Activated CD4-positive, alpha-beta memory T cell treated with anti-CD3 and anti-CD28 coated beads, Interleukin-2, amount 10 ng/mL, durations not matched to agents 7 days and 5 days (primary cell): ENCODE measurements at places on chromosomes 1 and 21. TPM values are rescaled to one million over a fixed set of nuclear protein-coding genes. Genes with fewer than 3 reads are reported as not detected.

- DNase-seq = no peak
Measured at GRCh38 chr1:221392453-221392852, 349.4 kb downstream of the DUSP10 start.

- no peak for DNase-seq
Measured at GRCh38 chr1:174314433-174314832, 133.3 kb upstream of the GPR52 start.

DNA sequence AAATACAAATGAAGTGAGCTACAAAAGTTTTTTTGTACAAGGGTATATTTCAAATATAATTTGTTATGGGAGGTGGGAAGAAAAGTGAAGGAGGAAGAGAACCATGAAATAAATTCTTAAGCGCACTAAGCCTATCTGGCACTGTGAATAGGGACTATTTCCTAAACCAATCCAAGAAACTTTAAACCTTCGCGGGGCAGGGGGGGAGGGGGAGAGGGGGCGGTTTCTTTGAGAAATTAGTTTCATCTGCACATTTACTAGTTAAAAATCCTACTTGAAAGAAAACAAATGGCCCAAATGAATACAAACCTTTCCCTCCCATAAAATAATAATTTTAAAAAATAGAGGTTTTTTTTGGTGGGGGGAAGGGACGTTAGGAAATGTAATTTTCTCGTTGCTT lies 364 bp downstream of the GOLPH3L start:
- no peak for DNase-seq

DNA sequence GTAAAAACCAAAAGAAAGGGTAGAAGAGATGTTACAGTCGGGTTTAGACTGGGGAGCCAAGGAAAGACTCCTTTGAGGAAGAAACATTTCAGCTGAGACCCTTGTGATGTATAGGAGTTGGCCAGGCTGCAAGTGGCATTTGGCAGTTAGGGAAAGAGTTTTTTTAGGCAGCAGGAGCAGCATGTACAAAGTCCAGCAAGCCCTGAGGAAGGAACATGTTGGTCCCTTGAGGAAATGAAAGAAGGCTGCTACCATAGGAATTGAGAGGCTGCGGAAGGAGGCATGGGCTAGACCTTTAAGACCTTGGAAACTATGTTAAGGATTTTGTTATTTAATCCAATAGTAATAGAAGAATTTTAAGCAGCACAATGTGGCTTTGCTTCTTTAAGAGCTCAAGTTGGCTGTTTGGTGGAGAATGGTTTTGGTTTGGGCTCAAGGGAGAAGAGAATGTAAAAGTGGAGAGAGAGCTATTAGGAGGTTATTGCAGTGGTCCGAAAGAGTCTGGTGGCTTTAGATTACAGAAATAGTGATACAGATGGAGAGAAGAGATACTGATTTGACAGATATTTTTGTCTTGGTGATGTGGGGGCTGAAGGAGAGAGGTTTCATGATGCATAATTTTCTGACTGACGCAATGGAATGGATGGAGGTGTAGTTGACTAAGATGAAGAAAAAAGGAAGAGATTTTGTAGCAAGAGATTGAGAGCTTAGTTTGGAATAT lies 26.6 kb downstream of the SMAP2 start:
- no peak for DNase-seq

- no peak for DNase-seq
Measured at GRCh38 chr1:177103005-177103852, 61.3 kb downstream of the ASTN1 start.

GRCh38 chr1:66681686-66682085 lies 70.6 kb upstream of the DYNLT5 start:
- DNase-seq = no peak

DNA sequence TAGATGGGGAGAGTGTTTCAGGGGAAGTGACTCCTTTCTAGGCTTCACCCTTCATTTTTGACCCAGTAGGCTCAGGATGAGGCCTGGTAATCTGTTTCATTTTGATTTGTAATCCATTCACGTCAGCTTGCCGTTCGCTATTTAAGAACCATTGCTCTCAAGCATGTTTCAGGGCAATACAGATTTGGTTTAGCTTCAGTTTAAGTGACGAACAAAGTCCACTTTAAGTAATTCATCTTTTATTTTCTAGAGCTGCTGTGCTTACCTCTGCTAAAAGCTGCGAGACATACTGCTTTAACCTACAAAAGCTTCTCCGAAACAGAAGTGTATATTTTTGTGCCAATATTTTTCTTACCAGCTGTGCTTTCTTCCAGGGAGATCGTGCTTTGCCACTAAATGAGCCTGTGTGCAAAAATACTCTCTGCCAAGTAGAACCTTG lies 8.9 kb upstream of the FMO3 start:
- DNase-seq = no peak

DNA sequence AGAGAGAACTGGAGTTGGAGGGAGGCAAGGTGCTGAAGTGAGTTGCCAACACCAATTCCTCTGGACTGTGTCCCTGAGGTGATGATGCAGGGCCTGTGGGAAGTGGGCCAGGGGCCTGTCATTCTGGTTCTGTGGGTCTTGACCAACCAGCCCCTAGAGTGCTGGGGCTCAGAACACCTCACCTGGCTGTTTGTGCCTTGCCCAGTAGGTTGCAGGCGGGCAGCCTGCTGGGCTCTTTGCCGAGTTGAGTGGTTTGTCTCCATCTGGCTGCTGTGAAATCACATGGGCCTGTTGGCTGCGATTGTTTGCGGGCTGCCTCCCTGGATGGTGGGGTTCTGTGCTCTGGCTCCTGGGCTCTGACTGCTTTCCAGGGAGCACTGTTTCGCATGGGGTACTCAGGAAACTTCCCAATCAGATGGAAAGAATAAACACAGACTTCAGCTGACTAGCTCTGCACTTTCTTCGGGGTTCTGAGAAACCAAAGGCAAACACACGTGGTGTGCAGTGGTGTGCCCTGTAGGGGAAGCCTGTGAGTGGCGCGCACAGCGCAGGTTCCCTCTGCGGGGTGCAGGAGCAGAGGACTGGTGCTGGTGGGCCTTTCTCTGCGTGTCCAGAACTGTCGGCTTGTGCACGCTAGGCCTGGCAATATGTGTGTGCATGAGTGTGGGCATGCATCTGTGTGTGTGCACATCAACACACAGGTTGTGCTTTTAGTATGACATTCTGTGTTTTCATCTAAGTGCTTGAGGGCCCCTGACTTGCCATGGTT lies 95.1 kb downstream of the RHOU start:
- DNase-seq = no peak

GRCh38 chr1:24336075-24336474 lies 16.9 kb downstream of the GRHL3 start:
- DNase-seq = no peak

TRIM58 gene
- 0.58 TPM for total RNA-seq

CFAP45 gene
- 1.0 TPM for total RNA-seq

SV2A gene
- total RNA-seq = 14.4 TPM

DENND4B gene
- total RNA-seq = 159 TPM

PODN gene
- total RNA-seq = not detected

GORAB gene
- total RNA-seq = 8.9 TPM

DCST1 gene
- not detected for total RNA-seq
